LHCN-M2 (cell line): ENCODE measurements at places on chromosomes 12 and 14. TPM values are rescaled to one million over a fixed set of nuclear protein-coding genes. Genes with fewer than 3 reads are reported as not detected.

PPP1R36 gene
- 0.58 and 1.1 TPM in 2 replicates for total RNA-seq

DNA sequence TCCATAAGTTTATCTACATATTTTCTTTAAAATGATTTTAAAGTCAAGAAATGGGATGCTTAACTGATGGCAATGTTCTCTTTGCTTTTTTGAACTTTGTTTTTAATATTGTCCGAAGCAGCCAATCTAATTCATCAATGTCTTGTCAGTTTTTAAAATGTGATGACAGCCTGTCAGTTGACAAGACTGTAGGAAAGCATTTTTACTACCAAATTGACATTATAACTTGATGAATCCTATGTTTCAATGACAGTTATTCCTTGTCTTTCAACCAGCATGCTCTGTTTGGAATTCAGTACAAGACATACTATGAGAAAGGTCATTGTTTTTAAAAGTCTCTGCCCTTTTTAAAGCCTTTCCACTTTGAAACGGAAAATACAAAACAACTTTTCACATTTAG lies 1073.2 kb downstream of the TMTC2 start:
- DNase-seq = no peak

DNA sequence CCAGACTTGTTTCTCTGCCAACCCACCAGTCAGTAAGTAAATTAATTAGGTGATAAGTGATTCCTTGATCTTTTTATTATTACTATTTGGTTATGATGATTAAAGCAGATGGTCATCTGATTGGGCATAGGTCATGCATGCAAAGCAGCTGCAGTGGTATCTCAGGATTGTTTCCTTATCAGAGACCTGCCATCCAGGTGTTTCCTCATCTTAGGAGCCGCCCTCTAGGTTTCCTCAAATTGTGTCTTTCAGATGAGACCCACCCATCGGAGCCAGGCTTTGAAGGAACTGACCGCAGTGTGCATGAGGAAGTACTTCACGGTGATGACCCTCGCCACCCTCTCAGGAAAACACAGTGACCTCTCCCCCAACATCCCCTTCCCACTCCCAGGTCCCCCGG lies 63.3 kb downstream of the ZFP36L1 start:
- DNase-seq = no peak

- no peak for DNase-seq
Observed at GRCh38 chr14:92988786-92989755, 66.1 kb downstream of the CHGA start.

DNA sequence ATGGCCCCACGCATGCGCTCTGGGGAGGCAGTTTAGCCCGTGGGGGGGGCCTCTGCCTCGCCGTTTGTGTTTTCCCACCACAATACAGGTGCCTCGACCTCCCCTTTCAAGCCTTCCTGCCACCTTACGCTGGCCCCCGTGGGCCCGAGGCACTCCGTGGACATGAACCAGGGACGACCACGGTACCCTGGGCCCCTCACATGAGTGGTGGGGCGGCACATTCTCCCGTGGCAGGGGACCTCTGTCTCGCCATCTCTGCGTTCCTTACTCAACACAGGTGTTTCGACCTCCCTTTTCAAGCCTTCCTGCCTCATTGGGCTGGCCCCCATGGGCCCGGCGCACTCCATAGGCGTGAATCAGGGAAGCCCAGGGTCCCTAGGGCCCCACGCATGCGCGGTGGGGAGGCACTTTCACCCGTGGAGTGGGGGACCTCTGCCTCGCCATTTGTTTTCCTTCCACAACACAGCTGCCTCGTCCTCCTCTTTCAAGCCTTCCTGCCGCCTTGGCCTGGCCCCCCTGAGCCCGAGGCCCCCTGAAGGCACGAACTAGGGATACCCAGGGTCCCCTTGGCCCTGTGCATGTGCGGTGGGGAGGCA lies 339.5 kb downstream of the ALG10 start:
- DNase-seq = no peak

DNA sequence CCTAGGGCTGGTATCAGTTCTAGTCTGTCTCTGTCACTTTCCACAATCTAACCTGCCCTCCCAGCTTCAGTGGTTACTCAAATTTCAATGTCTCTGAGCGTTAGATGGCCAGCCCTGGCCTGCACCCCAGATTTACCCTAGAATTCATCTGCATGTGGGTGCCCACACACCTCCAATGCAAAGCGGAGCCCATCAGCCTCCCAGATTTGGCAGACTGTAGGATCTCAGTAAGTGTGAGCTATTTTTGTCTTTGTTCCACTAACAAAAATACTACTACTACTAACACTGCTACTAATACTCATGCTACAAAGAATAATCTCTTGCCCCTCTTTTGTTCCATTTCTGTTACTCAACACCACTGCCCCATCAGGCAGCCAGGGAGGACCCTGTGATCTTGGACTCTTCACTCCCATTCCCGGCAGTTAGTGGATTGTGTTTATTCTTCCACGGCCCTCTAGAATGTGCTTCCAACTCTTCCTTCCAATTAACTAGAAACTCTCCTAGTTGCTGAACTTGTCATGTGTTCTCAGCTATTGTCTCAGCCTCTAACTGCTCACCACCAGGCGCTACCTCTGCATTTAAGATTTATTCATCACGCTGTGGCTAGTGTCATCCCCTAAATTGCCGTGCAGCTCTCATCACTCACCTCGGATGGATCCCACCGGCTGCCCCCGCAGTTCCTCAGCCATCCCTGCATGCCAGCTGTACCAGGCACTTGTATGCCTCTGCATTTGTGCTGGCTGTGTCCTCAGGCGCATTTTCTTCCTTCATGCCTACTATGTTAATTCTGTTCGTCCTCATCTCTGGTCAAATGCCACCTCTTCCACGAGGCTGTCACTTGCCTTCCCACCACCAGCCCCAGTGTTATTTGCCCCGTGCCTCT lies 150.6 kb upstream of the HIF1A start:
- DNase-seq = no peak

GRCh38 chr14:102479777-102480176 lies 29.8 kb downstream of the ANKRD9 start:
- no peak for DNase-seq

GRCh38 chr12:11477110-11477509 lies 81.7 kb upstream of the PRB2 start:
- DNase-seq = no peak

- DNase-seq = peak; percentile 6
Observed at GRCh38 chr12:98544751-98545150, 29.4 kb downstream of the TMPO start.

GRCh38 chr14:99943620-99944019 lies 121.6 kb upstream of the EVL start:
- DNase-seq = no peak

DNA sequence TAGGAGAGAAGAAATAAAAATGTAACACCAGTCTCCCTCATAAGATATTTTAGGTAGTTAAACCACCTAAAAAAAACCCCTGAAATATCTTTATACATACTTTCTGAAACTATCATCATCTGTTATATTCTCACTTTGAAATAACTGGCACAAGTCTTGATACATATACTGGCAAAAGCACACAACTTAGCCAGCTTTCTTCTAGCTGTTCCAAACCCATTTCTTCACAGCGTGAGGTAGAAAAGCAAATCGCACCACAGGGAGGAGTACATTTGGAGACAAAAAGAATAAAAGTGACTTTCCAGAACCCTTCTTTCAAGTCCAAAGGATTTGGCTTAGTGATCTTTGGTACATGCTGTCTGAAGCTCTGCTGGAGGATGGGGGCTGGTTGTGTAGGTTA lies 78.5 kb downstream of the RERG start:
- DNase-seq = no peak

SOAT2 gene
- total RNA-seq = not detected in 2 replicates

GRCh38 chr14:62661818-62662217 lies 383.4 kb downstream of the KCNH5 start:
- DNase-seq = no peak

GRCh38 chr12:123058481-123058880 lies 78.0 kb downstream of the ARL6IP4 start:
- DNase-seq = no peak

DNA sequence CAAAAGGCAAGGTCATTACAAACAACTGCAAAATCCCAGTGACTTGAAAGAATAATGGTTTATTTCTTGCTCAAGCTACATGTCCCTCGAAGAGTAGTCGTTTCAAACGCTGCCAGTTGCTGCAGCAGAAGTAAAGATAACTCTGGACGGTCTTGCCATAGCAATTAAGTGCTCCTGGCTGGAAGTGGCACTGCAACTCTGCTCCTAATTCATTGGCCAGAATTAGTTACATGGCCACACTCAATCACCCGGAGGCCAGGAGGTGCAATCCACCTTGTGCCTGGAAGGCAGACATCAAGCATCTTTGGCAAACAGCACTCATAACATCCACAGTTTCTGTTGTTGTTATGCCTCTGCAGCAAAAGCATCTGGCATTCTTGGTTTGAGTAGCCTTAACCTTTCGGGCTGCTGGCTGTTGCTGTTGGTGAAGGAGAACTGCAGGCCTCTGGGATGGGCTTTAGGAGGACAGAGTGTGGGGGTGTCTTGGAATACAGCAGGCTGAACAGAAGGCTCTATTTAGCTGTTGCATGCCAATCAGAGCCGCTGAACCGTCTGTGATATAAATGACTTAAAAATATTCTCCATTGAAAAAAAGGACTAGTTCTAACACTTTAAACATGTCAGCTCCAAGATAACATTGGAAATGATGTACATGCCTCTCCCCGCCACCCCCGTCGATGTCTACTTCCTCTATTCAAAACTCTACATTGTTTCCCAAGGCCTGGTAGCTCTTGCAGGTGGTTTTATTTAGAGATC lies 123.5 kb upstream of the DYRK2 start:
- DNase-seq = no peak

- DNase-seq = no peak
Observed at GRCh38 chr12:20289520-20289919, 78.8 kb upstream of the PDE3A start.

DNA sequence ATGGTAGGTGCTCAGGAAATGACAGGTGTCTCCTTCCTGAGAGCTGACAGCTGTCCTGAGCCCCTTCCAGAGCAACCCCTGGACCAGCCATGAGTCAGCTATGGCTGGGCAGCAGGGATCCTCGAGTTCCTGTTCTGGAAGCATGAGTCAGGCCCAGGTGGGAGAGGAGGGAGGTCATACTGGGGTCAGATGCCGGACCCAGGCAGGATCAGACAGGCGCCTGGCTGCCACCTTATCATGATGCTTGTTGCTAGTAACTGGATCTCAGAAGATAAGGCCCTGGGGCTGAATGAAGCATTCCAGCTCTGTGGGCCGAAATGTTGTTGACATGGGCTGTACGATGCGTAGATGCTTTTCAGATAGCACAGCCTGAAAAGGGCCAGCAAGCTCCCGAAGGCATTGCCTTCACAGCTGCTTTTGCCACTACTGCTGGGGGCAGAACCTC lies 17.4 kb upstream of the KRT7 start:
- DNase-seq = peak; percentile 83

KLHL28 gene
- total RNA-seq = 4.2 and 4.5 TPM in 2 replicates

FAM181A gene
- not detected in 2 replicates for total RNA-seq

GRCh38 chr12:123614531-123614930 lies 12.6 kb downstream of the DDX55 start:
- DNase-seq = peak; percentile 84

GRCh38 chr12:101746661-101747060 lies 7.4 kb upstream of the SYCP3 start:
- peak; percentile 24 for DNase-seq

DNA sequence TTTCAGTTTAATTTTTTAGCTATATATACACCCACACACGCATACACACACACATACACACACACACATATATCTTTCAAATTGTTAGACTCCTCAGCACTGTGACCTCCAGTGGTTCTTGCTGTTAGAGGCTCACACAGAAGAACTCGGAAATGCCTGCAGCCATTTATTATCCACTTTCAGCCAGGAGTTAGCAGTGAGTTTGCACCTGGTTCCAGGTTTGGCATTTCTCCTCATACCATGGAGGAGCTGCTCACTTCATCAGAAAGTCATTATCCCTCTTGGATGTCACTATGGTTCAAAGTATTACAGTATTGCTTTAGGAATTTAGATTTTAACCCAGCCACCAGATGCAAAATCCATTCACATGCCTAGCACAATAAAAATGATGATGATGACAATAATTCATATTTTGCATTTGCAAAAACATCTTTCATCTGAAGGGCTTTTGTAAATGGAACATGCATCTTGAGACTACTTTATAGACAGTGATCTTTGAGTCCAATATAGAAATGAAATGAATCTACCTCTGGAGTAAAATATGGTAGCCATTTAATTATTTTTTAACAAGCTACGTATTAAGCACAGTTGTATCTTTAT lies 42.3 kb downstream of the NPAS3 start:
- no peak for DNase-seq

SMIM41 gene
- total RNA-seq = not detected in 2 replicates

GRCh38 chr14:99217066-99217955 lies 54.7 kb downstream of the BCL11B start:
- no peak for DNase-seq

- no peak for DNase-seq
Observed at GRCh38 chr14:36035675-36036074, 140.8 kb downstream of the PTCSC3 start.

CD27 gene
- total RNA-seq = 0.17 and 0.19 TPM in 2 replicates

- DNase-seq = no peak
Observed at GRCh38 chr14:57735276-57735675, 130.6 kb downstream of the SLC35F4 start.

GRCh38 chr12:27595231-27595642 lies 71.2 kb downstream of the PPFIBP1 start:
- peak; percentile 99 for DNase-seq

DNA sequence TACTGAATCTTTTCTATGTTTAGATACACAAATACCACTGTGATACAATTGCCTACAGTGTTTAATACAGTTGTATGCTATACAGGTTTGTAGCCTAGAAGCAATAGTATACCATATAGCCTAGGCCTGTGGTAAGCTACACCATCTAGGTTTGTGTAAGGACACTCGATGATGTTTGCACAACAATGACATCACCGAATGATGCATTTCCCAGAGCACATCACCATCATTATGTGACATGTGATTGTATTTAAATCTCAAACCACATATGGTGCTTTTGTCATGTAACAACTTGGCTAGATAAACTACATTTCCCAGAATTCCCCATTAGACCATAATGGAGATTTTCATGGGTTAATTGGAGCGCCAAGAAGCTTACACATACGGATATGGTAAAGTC lies 128.4 kb upstream of the CPNE8 start:
- DNase-seq = no peak

TMPRSS12 gene
- not detected in 2 replicates for total RNA-seq

DNA sequence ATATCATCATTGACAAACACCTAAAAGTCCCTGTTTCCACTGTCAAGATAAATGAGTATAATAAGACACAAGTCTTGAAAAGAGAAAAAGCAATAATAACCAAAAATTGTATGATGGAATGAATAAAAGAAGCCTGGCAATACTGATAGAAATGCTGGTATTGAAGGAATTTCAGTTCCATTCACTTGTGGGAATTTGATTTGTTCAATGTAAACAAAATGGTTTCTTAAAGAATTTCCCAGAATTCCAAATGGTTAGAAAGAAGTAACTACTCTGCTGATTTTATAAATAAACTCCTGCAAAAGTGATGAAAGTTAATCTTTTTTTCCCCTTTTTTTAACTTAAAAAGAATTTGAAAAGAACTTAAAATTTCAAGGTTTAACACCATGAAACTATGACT lies 129.9 kb upstream of the PDZRN4 start:
- DNase-seq = no peak
